Mesendoderm (in vitro differentiated cells): ENCODE measurements at places on chromosomes 16 and 17.
A peak's percentile ranks its signal among the peaks of the same experiment; 100 is the strongest.

- no peak for DNase-seq
Observed at GRCh38 chr16:10983159-10983558, 38.8 kb downstream of the CLEC16A start.

DNA sequence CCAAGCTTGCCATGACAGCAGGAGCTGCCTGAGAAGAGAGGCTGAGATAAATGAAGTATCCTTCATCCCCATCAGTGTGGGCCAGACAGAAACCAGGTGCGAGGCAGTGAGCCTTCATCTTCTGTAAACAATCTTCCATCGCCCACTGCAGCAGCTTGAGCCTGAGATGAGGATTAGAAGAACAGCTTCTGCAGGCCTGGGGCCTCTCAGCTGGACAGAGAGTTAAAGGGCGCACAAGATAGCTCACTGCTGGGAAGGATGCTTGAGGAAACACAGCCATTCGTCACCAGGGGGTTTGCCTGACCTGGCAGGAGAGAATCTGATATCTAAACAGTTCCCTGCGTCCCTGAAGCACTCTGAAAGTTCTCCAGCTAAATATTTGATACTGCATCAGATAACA is 27.1 kb downstream of the HOXB1 start:
- DNase-seq = peak; percentile 80

- DNase-seq = peak; percentile 93
Observed at GRCh38 chr16:2927010-2927646, 15.4 kb downstream of the FLYWCH1 start.

DNA sequence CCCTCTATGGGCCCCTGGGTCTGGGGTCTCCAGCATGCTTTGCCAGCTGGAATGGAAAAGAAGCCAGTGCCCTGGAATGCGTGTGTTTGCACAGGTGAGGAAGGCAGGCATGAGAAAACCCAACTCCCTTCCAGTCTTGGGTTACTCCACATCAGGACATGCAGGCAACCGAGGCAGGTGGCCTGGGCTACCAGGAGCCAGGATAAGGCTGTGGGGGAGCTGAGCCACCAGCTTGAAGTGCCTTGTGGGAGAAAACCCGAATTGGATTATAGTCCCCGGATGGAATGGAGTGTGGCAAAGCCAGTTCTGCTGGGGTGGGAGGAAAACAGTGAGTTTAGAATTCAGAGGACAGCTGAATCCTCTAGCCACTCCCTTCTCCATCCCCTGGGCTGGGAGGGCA is 7.2 kb downstream of the SRCIN1 start:
- DNase-seq = peak; percentile 98

DNA sequence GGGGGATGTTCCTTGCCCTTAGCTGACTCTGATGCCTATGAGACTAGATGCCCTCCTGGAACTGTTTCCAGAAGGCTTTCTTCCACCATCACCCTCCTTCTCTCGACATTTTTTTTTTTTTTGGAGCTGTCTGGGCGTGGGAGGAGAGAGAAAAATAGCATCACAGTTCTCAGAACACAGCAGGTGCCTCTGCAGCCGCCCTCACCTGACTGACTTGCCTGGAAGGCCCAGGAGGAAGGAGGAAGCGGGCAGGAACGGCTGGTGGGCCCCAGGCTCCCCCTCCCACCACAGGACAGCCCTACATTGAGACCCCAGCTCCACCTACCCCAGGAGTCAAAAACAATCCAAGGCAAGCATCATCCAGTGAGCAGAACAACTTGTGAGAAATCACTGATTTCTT is 20.3 kb upstream of the CACNG5 start:
- no peak for DNase-seq

DNA sequence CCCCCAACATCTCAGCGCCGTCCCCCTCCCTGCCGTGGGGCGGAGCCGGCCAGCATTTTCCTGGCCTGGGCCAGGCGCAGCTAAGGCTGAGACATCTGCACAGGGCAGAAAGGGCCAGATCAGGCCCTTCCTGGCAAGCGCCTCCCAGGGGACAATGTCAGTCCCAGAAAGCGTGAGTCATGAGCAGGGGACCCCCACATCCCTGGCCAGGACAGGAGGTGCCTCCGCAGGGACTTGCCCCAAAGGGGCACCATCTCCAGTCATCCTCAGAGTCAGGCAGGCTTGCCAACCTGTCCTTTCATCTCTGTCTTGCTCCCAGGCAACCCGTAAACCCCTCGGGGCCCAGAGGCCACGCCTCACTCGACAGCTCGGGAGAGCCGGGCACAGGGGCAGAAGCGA is 43.2 kb downstream of the SOCS1 start:
- no peak for DNase-seq

GRCh38 chr17:42399121-42399520 is 10.9 kb upstream of the STAT3 start:
- no peak for DNase-seq

DNA sequence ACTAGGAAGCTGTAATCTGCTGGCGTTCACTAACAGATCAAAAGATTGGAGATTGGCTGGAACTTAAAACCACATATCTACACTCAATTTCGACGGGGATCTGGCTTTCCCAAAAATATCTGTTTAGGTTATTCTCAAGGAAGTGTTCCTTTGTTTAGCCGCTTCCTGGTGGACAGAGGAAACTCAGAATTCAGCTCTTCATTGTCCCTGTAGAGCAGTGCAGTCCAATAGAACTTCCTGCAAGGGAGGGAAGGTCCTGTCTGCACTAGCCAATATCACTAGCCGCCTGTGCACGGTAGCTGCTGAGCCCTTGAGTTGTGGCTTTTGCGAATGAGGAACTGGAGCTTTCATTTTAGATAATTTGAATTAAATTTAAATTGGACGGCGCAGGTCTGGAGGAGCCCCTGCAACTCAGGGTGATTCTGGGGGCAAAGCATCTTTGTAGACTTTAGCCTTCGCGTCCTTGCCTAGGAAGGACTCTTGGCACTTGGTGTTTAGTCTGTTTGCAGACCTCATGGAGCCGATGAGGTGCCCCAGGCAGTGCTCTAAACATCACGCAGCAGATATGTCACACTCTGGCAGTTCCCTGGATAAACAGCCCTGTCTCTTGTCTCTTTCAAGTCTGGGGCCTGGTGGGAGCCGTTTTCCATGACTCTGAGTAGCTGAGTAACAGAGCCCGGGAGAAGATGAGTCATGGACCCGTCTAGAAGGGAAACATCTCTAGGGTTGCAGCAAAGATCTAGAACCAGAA is 122.2 kb downstream of the CCDC182 start:
- DNase-seq = peak; percentile 85

DNA sequence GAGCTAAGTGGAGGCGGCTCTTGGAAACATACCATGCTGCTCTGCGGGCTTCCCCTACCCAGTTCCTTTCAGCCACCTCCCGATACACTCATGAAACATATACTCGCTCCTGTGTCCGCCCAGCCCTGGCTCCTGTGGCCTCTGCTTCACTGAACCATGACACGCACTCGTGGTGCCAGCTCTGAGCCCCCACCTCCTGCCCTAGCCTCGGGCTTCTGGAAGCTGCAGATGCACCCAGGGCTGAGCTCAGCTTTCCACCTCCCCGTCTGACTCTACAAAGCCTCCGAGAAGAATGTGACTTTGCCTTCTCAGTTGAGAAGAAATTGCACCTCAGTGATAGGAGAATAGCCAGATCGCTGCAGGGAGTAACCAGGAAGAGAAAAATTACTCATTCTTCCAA is 11.0 kb downstream of the CALB2 start:
- DNase-seq = no peak

DNA sequence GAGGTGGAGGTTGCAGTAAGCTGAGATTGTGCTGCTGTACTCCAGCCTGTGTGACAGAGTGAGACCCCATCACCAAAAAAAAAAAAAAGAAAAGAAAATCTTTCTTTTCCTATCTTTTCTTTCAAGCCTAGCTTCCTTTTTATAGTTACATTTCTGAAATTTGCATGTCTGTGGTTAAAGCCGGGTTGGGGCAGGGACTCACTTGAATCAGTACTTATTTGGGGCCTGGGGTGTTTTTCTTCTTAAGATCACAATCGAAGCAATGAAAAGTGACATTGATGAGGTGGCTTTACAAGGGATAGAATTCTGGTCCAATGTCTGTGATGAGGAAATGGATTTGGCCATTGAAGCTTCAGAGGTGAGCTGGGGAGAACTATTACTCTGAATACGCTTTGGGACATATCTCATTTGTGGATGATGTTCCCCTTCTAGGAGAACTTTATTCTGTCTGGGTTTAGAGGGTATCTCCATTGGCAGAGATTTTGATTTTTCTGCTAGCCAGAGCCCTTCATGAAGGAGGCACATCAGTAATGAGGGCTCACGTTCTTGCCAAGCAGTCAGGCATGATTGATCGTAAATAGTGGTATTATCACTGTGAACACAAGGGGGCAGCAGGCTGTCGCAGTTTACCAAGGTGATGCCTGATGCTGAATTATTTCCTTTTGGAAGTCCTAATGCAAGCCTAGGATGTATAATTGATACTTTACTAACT is 14.3 kb downstream of the KPNB1 start:
- DNase-seq = peak; percentile 76

GRCh38 chr17:56737421-56738161 is 96.1 kb downstream of the C17orf67 start:
- DNase-seq = peak; percentile 32

DNA sequence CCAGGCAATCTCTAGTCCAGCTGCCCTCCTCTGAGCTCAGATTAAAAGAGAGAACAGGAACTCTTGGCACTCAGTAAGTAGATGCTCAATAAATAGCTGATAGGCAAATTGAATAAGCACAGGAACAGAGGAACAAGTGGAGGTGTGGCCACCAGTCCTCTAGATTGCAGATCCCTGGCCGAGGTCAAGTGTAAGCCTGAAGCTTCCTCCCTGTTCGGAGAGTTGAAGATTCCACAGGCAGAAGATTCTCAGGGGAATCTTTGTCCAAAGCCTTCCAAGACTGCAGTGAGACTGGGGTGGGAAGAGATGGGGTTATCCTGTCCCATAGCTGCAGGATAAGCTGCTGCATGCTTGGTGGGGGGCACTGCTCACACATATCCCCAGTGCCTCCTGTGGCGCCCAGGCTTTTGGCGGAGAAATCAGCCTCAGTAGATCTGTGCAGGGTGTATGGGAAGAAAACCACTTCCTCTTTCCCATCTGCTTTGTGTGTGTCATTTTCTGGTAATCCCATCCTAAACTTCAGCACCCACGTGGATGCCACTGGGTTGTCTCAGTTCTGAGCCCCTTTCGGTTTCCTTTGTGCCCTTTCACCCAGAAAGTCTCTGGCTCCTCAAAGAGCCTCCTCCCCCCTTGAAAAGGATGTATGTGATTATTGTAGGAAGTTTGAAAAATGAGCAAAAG is 12.1 kb downstream of the CD300A start:
- no peak for DNase-seq

DNA sequence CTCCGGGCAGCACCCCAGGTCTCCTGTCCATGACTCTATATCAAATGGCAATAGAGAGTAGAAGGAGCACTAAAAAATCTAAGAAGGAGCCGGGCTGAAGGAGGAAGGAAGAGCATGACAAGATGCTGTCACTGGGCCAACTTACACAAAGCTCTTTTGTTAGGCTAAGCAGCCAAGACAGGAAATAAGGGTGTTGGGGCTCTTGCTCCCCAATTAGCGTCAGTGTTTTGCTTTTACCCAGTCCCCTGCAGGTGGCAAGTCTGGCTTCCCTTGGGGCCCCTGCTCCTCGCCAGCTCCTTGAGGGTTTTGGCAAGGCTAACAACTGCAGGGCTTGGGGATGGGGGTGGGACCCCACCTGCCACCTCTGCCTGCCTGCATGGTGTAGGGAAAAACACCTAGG is 120.5 kb downstream of the CCT6B start:
- no peak for DNase-seq

DNA sequence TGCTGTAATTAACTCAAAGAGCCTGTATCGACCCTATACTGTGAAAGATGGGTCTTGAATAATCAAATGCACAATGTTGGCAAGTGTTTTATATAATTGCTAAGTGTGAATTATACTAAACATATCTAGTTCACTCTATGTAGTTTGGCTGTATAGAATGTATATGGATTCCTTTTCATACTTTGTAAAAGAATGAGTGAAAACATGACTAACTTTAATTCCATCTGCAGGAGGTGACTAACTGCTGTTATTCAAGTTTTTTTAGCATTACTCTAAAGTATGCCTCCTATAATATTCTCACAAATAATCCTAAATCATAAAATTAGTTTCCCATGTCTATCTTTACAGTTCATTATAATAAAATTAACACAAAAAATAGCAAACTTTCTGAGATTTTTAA is 394.0 kb upstream of the MON1B start:
- no peak for DNase-seq

DNA sequence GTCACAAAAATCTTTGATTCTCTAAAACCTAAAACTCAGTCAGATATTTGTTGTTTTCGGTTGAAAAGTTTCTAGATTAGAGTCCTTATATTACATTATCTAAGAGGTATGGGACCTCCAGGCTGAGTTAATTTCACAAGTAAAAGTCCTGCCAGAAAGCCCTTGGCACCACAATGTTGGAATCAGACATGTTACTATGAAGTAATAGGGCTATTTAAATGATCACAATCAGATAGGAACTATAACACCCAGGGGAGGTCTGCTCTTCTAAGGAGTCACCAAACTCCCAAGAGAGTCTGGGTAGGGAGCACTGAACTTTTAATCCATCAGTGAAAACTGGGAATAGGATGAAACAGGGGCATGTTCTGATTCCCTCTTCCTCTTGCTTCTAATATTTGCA is 54.2 kb downstream of the WIPI1 start:
- DNase-seq = no peak

GRCh38 chr17:266701-267667 is 85.5 kb upstream of the DOC2B start:
- DNase-seq = no peak

DNA sequence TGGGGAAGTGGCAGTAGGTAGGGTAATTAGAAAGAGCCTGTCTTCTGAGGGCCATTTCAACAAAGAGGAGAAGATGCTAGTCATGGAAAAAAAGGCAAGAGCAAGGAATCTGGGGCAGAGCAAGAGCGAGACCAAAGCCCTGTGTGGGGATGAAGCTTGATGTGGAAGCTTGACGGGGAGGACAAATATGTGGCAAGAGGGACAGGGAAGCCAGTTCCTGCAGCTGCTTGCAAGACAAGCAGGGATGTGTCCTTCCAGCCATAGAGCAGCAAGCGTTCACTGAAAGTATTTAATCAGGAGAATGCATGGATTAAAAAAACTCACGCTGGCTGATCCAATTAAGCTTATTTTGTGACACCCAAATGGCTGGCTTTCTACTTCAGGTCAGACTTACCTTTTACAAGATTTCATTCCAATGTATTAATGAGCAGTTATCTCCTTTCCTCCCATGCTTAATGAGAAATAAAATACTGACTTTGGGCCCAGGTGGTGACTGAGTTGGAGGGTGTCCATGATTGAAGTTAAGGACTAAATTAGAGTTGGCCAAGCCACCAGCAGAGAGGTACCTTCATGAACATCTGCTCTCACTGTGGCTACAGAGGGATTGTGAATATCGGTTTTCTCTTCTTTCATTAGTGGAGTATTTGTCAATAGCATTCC is 76.8 kb downstream of the ABCA8 start:
- no peak for DNase-seq

GRCh38 chr16:66107661-66108060 is 258.8 kb upstream of the CDH5 start:
- no peak for DNase-seq
